ENCODE measurements at places on chromosomes 5 and 9. TPM values are rescaled to one million over a fixed set of nuclear protein-coding genes. Genes with fewer than 3 reads are reported as not detected.

PLEKHG4B gene
- 3.1 TPM for total RNA-seq

C9orf85 gene
- total RNA-seq = 8.0 TPM

CNTNAP3 gene
- 8.5 TPM for total RNA-seq

- no peak for DNase-seq
- H3K4me1 ChIP-seq = no peaks in the 10 kb centered on the region
- no peak overlapping the region for H3K27ac ChIP-seq
- H3K36me3 ChIP-seq = no peaks in the 10 kb centered on the region
Observed at GRCh38 chr9:68515326-68516017, 25.2 kb downstream of the TMEM252 start.

GRCh38 chr5:60699288-60699608 is 718 bp downstream of the DEPDC1B start:
- DNase-seq = no peak
- H3K27me3 ChIP-seq = no peaks in the 10 kb centered on the region
- H3K36me3 ChIP-seq = no peaks in the 10 kb centered on the region
- H3K4me3 ChIP-seq = peak overlapping the region; percentile 75
- no peak overlapping the region for H3K27ac ChIP-seq

AQP7 gene
- total RNA-seq = 23.0 TPM

GRCh38 chr9:126131066-126132010 is 195.3 kb upstream of the MVB12B start:
- H3K4me3 ChIP-seq = no peak overlapping the region
- H3K27ac ChIP-seq = no peak overlapping the region
- H3K27me3 ChIP-seq = no peaks in the 10 kb centered on the region
- DNase-seq = no peak
- no peaks in the 10 kb centered on the region for H3K4me1 ChIP-seq

DNA sequence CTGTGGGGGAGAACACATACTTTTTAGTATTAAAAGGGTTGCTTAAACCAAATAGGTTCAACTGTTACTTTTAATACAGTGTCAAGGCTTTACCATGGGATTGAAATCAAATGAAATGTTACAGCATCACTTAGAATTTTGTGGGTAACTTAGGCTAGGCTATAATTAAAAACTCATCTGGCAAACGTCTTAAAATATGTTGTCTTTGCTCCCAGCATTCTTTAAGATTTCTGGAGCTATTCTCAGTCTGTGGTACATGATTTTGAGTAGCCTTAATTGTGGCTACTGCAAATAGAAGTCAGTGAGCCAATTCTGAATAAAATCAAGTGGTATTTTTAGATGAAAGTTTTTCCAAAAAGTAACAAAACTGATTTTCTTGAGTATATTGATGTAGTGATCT is 30.7 kb downstream of the UHRF2 start:
- DNase-seq = no peak
- H3K27ac ChIP-seq = no peak overlapping the region
- no peaks in the 10 kb centered on the region for H3K36me3 ChIP-seq
- no peak overlapping the region for H3K4me3 ChIP-seq
- no peaks in the 10 kb centered on the region for H3K27me3 ChIP-seq
- H3K4me1 ChIP-seq = peaks cover 27% of the 10 kb centered on the region

SLC4A9 gene
- total RNA-seq = 0.23 TPM

ADAMTS12 gene
- total RNA-seq = 9.8 TPM

PCDHB6 gene
- total RNA-seq = 1.0 TPM

PDE8B gene
- total RNA-seq = 7.6 TPM

GRCh38 chr5:26390608-26391007 is 647.8 kb downstream of the CDH9 start:
- no peaks in the 10 kb centered on the region for H3K36me3 ChIP-seq
- no peak overlapping the region for H3K4me3 ChIP-seq
- H3K27me3 ChIP-seq = no peaks in the 10 kb centered on the region
- H3K4me1 ChIP-seq = no peaks in the 10 kb centered on the region
- no peak for DNase-seq
